ENCODE measurements at places on chromosomes 2 and 18.

- no peak for DNase-seq
Observed at GRCh38 chr2:9975805-9976447, 24.4 kb downstream of the GRHL1 start.

DNA sequence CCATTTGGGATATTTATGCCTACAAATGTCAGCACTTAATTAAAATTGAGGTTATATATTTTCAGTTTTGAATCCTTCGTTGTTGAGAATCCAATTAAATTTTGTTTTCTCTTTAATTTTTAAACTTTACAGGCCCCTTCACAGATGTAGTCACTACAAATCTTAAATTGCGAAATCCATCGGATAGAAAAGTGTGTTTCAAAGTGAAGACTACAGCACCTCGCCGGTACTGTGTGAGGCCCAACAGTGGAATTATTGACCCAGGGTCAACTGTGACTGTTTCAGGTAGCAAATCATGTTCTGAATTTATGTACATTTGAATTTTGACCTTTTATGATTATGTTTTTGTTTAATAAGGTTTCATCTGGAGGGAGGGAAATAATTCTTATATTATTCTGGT, 17.9 kb downstream of the VAPA start:
- DNase-seq: no peak

- no peak for DNase-seq
Observed at GRCh38 chr2:158144914-158145625, 43.4 kb downstream of the UPP2 start.

- no peak for DNase-seq
Observed at GRCh38 chr2:88265352-88266303, 95.5 kb downstream of the THNSL2 start.

DNA sequence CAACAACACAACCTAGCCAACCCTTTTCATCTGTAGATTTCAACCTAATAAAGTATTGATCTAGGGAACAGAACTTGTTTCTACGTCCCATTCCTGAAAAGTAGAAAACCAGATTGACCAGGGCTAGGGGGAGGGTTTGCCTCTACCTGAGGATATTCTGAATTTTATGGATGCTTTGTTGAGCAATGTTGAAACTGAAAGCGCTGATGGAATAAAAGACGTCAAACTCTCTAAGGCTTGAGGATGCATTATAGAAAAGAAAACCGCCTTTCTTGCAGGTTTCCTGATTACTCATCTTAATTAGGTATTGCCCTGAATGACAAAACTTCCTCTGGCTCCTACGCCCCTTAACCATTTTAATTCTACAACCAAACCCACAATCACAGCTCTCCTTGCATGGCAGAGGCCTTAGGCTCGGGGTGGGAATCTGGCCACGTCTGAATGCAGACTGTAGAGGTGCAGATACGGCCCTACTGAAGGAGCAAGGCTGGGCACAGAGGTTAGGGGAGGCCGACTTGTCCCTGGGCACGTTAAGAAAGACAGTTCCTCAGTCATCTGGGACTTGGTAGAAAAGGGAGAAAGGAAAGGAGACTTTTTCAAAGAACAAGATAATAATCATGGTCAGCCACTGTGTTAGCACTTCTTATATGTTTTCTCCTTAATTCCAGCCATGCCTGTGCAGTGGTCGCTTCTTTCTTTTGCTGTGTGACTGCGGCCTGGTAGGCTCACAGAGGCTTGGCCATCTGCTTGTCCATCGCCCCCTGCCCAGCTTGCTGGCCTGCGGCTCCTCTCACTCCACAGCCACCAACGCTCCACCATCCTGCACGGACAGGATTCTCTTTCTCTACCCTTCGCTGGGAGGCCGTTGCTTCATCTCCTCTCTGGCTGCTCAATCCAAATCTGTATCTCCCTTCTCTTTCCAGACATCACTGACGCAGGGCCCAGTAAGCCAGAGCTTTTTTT, 209.5 kb downstream of the VAPA start:
- no peak for DNase-seq

DNA sequence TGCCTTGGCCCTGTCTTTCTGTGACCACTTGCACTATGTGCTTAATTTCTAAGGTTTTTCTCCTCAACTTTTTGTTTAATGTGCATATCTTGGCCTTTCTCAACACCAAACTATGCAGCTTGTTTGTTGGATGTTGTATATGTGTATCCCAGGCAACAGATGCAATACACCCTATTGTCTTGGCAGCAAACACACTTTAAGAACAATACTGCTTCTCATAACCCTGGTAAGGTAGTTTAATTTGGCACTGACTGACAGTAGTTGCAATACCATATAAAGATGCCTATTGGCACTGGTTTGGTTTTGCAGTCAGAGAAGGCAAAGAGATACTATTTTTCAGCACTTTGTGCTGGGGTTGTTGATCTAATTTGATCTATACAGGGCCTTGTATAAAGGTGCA, 360.7 kb upstream of the CWC22 start:
- no peak for DNase-seq

GRCh38 chr2:48397846-48398245, 132.1 kb upstream of the STON1 start:
- no peak for DNase-seq

DNA sequence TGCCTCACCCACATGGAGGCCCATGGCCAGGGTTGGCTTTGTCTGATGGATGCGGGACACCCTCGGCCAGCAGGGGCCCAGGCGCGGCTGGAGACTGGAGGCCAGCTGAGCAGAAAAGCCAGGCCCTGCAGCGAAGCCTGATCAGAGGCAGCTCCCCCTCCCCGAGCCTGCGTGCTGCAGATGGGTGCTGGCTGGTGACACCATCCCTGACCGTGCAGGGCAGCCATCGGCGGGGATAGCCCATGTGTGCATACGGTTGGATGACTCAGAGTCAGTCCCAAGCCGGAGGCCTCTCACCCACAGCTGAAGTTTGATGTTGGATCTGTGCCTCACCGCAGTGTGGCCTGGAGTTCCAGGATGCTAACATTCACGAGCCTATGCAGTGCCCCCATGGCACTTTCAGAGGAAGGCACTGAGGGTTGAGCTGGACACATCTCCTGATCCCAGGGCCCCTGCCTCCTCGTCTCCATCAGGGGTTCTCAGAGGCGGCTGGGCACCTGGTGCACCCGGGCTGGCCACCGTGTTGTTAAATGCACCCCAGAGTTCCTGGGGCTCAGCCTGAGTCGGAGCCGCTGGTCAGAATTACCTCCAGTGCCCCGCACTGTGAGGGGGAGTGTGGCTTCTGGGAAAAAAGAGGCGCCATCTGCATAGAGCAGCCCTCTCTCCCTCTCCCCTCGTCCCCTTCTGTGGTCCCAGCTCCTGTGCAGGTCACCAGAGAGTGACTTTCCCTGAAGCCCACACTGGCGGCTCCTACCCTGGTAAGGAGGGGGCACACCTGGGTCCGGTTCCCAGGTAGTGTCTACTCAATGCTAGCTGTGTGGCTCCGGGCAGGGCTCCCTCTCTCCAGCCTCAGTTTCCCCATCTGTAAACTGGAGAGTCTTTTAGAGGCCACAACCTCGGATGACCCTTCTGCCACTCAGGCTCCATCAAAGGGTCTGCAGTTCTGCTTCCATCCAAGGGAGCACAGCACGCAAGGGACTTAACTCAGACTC, 19.4 kb upstream of the KIF1A start:
- no peak for DNase-seq

DNA sequence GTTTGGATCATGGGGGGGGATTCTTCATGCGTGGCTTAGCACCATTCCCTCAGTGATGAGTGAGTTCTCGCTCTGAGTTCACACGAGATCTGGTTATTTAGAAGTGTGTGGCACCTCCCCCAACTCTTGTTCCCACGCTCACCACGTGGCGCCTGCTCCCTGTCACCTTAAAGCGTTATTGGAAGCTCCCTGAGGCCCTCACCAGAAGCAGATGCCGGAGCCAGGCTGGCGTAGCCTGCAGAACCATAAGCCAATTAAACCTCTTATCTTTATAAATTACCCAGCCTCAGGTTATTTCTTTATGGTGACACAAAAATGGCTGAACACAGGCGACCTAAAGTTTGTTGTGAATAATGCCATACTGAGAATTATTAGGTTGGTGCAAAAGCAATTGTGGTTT, 10.5 kb upstream of the MTCL1 start:
- no peak for DNase-seq

- DNase-seq: no peak
Observed at GRCh38 chr18:50696436-50696835, 123.4 kb downstream of the MRO start.

All from esophagus squamous epithelium (tissue), 5 donors.